ENCODE measurements at places on chromosomes 13 and 19.
A peak's percentile ranks its signal among the peaks of the same experiment; 100 is the strongest.

DNA sequence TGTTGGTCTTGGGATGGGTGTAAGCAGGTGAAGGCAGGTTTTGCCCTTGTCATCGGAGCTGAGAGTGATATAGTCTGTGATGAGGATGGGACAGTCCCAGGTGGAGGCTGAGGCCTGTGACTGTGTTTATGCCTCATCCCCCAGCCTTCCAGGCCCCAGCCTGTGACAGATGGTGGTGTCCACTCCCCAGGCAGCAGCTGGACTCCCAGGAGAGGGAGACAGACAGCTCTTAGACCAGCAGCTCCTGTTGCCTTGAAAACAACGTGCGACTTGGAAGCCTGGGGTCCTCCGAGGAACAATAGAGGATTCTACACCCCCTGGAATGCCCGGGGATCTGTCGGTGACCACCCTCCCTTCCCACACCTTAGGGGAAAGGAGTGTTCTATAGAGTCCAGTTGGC is 63.8 kb downstream of the CHST8 start:
- no peak for DNase-seq

GRCh38 chr13:108346376-108346775 is 76.9 kb downstream of the TNFSF13B start:
- DNase-seq, result no peak

DNA sequence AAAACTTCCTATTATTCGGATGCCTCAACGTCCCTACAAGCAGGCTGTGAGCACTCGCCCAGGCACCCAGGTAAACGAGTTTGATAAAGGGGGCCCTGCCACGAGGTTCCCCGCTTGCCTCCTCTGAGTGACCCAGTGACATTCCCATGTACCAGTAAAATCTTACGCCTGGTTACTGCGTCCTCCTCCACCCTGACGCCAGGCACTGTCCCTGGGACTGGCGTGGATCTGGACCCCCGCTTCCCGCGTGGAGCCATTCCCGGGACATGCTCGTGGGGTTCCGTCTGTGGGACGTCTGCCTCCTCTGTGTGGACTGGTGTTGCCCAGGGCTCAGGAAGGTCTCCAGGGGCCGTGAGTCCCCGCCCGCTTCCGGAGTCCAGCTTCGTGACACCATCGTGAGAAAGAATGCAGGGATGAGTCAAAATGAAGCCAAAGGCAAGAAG is 407 bp upstream of the ZNF550 start:
- DNase-seq, result no peak

- DNase-seq, result no peak
Measured at GRCh38 chr19:13262450-13262849, 112.2 kb downstream of the IER2 start.

- DNase-seq, result peak; percentile 63
Measured at GRCh38 chr19:48203222-48203793, 32.8 kb downstream of the ZSWIM9 start.

- DNase-seq, result no peak
Measured at GRCh38 chr13:44188257-44188656, 185.4 kb upstream of the SERP2 start.

- DNase-seq, result no peak
Measured at GRCh38 chr13:86563308-86563707, 764.1 kb upstream of the SLITRK6 start.

- DNase-seq, result no peak
Measured at GRCh38 chr19:16650821-16651220, 9.1 kb downstream of the SMIM7 start.

- DNase-seq, result peak; percentile 95
Measured at GRCh38 chr19:48110350-48110966, at the start of gene PLA2G4C. Gene PLA2G4C, minus strand, starts transcription at chr19:48110817. Its CDS starts 4,288 bp downstream, at chr19:48106529.

DNA sequence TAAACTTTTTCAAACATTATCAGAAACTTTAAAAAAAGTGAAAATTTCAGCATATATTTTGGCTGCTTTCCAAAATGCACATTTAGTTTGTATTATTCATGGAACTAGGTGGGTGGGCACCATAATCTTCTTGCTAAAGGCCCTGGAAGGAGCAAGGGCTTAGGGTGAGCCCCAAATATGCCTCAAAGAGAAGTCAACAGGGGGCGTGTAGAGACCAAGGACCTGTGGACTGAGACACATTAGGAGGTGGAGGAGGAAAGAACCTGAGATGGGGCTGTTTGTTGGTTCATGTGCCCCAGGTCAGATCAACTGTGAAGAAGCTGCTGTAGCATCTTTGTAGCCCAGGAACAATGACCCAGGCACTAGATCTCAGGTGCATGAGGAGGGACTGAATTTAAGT is 79.6 kb upstream of the OLFM4 start:
- DNase-seq, result no peak

- no peak for DNase-seq
Measured at GRCh38 chr19:18419195-18419698, at the start of gene SSBP4. Gene SSBP4, plus strand, starts transcription at chr19:18419398. Its CDS starts 251 bp downstream, at chr19:18419649.

DNA sequence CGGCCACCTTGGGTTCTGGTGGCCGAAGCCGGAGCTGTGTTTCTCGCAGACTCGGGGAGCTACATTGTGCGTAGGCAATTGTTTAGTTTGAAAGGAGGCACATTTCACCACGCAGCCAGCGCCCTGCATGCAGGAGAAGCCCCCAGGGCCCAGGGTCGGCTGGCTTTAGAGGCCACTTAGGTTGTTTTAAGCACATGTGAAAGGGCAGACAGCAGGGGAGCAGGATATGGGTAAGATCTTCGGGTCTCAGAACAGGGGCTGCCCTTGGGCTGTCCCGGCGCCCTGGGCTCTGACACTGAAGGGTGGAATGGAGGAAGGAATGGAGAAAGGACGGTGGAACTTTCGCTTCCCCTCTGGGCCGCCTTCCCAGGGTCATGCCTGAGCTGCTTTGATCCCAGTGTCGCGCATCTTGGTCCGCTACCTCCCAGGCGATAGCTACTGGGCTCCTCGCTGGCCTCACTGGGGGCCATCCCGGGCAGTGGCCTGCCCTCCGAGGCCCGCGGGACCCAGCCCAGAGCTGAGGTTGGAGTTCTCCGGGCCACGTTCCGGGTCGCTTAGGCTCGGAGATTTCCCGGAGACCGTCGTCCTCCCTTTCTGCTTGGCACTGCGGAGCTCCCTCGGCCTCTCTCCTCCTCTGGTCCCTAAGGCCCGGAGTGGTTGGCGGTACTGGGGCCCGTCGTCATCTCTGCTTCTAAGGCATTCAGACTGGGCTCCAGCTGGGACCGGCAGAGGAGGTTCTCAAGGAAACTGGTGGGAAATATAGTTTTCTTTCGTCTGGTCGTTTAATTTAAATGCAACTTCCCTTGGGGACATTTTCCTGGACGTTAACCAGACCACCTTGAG is 4.3 kb upstream of the POU4F1 start:
- no peak for DNase-seq

DNA sequence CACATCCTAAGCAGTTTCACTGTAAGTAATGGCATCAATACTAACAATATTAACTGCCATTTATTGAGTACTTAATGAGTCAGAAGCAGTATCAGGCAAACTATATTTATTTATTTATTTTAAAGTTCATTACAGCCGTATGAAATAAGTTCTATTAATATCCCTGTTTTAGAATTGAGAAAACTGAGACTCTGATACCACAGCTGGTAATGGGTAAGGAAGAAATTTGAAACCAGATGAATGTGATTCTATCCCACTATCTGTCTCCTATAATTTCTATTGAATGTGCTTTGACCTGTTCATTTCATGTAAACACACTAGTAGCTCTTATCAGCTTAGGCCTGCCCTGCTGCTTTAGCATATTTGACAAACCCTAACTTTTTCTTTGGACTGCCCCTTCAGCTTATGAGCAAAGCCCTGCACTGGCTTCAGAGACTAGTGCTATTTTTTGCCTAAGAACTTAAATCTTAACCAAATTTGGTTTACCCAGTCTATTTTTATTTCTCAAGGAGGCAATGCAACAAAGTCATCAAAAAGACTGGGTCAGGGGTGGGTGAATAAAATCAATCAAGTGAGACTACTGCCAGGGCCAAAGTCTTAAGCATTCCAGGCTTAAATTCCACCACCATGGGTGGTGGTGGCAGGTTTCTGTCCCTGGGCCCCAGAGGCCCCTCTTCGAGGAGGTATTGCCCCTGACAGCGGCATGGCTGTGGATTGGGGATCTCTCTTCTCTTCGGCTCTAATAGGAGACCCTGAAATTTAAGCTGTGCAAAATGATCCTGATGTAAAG is 143.4 kb downstream of the DLEU7 start:
- no peak for DNase-seq

DNA sequence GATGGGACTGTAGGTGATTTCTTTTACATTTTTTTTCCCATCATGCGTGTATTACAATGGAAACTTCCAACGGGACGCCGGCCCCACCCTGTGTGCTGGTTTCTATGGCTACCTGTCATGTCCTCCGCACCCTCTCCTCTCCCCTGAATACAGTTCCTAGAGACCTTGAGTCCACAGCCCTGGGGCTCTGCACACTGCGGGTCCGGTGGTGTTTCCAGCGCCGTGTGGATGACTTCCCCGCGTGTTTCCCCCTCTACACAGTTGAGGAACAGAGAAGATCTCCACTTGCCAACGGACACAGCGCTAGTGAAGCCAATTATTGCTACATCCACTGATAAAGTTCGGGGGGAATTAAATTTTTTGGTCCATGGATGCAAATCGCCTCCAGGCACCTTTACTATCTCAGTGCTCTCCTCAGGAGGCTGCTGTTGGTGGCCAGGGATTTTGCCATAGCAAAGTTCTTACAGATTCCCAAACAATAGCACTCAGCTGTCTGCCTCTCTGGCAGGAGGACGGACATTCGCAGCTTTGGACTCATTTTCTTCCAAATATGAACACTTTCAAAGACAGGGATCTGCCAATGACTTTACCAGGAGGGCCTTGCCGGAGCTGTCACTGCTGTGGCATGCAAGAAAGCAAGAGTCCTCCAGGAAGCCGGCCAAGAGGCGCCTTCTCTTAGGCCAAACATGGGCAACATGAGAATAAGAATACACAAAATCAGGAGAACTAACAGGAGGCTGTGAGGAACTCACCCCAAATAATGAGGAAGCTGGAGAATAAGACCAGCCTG is 39.3 kb upstream of the GAS6 start:
- no peak for DNase-seq

GRCh38 chr19:13797870-13798269 is 2.6 kb downstream of the ZSWIM4 start:
- no peak for DNase-seq

DNA sequence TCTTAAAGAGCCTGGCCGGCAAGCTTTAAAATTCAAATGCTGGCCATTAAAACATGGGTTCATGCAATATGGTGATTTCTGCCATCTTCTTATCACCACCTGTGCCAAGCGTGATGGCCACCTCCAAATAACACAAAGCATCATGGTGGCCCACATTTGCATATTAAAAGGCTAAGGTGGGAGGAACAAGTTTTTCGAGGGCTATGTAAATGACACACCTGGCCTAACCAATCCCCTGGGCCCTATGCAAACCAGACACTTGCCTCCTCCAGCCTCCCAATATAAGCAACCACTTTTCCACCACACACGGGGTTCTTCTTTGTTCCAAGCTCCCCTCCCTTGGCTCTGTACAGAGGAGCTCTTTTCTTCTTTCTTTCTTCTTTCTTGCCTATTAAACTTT is 14.4 kb downstream of the LILRB4 start:
- DNase-seq, result peak; percentile 91

DNA sequence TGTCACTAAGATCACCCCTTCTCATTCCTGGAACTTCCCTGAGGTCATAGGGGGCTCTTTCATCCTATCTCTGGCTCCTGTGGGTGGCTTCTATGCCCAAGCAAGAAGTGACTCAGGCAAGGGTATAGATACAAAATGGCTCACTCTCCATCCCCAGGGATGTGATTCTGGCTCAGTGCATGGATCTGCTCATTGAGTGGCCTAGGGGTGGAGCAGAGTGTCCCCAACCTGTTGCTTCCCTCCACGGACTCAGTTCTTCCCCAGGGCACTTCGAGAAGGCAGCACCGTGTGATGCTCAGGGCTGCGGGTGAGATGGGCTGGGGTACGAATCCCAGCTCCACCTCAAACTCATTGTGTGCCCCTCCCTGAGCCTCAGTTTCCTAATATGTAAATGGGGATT is 136.4 kb downstream of the PTPRS start:
- no peak for DNase-seq

DNA sequence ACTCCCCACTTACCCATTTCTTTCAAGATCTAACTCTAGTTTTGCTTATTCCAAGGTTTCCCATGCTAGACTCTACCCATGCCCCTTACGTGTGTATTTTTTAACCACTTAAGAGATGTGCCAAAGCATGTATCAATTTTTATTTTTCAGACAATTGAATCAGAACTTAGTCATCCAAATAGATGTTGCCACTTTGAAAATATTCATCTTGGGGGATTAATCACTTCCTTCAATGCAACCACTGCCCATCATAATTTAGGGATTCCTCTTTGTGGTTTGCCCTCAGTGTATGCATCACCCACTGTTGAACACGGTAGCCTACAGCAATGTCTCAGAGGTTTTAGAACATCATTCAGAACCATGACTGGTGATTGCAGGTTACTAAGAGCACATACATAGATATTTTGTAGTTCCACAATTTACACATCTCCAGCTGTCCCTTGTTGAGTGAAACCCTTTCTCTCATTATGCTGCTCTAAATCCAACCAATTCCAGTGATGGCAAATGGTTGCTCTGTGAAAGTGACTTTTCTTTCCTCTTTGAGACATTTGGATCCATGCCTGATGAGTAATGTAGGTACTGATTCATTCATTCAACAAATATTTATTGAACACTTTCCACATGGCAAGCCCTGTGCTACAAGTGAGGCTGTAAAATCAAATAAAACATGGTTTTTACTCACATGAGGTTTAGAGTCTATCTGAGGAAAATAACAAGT is 60.6 kb upstream of the SERP2 start:
- DNase-seq, result no peak

GRCh38 chr19:11519138-11519537 is 9.8 kb downstream of the ECSIT start:
- no peak for DNase-seq

- no peak for DNase-seq
Measured at GRCh38 chr13:47397739-47398138, 500.9 kb upstream of the HTR2A start.

DNA sequence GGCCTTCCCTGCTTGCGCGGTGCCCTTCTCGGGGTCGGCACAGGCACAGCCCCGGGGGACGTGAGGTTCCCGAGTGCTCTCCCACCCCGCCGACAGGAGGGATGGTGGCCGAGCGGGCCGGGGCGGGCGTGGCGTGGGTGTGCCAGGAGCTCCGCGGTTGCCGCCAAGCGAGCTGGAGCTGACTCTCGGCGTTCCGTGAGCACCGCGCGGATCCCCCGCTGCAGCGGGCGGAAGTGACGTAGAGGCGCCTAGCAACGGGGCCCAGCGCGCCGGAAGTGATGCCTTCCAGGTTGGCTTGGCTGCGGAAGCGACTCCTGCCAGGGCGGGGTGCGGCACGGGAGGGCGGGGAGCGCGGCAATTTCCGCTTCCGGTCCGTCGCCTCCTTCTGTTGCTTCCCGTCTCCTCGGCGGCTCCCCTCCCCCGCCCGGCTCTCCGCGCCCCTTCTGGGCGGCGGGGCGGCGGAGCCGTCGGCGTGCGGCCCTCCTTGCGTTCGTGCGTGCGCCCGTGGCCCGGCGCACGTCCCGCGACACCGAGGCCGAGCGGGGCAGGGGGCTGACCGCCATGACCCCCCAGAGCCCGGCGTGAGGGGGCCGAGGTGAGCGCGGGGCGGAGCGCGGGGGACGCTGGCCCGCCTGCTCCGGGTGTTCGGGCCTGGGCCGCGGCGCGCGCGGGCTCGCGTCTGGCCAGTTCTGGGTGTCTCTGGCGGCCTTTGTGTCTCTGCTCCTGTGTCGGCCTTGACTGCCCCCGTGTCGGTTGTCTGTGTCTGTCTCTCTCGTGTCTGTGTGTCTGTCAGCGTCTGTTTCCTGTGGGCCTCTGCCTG is at the start of gene EPN1:
EPN1 (plus strand) TSS at position 386 of the 820 bp plus-strand sequence. CDS start 3,402 bp downstream, outside the sequence.
- DNase-seq, result peak; percentile 99
